Spinal cord (tissue), 10 donors: ENCODE measurements at places on chromosomes 6 and 20. TPM values are rescaled to one million over a fixed set of nuclear protein-coding genes. Genes with fewer than 3 reads are reported as not detected.
A peak's percentile ranks its signal among the peaks of the same experiment; 100 is the strongest.

DNA sequence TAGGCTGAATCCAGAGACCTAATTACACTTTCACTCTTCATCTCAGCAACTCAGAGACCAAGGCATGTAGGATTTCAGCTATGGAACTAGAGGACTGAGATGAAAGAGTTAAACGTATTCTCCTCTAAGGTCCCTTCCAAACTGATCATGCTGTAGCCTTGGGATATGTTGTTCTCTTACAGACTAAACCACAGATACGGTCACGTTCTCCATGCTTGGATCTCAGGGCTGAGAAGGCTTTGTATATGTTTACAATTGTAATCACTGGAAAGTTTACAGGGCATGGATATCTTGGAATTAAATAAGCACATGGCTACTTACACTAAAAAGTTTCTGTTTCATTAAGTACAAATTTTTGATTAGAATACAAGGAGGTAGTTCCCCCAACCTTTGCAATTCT lies 50.1 kb downstream of the PKIB start:
- H3K36me3 ChIP-seq, result no peaks in the 10 kb centered on the region
- no peak for DNase-seq
- H3K4me3 ChIP-seq, result no peak overlapping the region
- no peak overlapping the region for H3K27ac ChIP-seq
- no peaks in the 10 kb centered on the region for H3K27me3 ChIP-seq

DNA sequence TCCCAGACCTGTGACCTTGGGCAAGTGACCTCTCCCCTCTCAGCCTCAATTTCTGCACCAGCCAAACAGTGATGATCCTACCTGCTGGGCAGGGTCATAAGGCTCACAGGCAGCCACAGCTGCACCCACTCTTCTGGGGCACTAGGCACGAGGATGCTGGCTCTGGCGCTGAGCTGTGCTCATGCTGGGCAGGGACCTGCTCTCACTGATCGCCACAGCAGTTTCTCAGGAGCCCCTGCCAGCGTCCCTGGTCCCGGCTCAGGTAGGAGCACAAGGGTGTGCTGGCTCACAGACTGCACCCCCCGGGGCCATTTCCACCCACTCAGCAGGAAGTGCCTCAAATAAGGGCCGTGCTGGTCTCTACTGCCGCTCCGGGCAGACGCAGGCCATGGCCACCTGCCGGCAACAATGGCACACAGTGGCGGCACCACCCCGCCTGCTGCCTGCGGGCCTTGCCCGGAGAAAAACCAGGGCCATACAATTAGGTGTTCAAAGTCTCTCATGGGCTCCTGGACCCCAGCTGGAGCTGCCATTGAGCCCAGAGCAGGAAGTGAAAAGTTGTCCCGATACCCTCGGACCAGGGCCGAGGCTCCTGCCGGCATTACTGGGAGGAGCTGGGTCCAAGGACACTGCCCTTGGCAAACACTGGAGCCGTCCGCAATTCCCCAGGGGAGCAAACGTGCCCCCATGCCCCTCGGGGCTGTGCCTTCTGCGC lies 4.6 kb upstream of the CABLES2 start:
- no peak overlapping the region for H3K27ac ChIP-seq
- H3K27me3 ChIP-seq, result no peaks in the 10 kb centered on the region
- no peaks in the 10 kb centered on the region for H3K36me3 ChIP-seq
- H3K4me3 ChIP-seq, result no peak overlapping the region
- peaks cover 27% of the 10 kb centered on the region for H3K4me1 ChIP-seq
- DNase-seq, result no peak

GRCh38 chr20:10093087-10093591 lies 58.4 kb downstream of the ANKEF1 start:
- no peaks in the 10 kb centered on the region for H3K36me3 ChIP-seq
- no peak overlapping the region for H3K4me3 ChIP-seq
- no peak overlapping the region for H3K27ac ChIP-seq
- no peak for DNase-seq
- H3K4me1 ChIP-seq, result no peaks in the 10 kb centered on the region

GRCh38 chr20:57409672-57410397 lies 18.6 kb downstream of the RBM38 start:
- no peaks in the 10 kb centered on the region for H3K27me3 ChIP-seq
- DNase-seq, result no peak
- no peak overlapping the region for H3K27ac ChIP-seq
- no peaks in the 10 kb centered on the region for H3K4me1 ChIP-seq

DNA sequence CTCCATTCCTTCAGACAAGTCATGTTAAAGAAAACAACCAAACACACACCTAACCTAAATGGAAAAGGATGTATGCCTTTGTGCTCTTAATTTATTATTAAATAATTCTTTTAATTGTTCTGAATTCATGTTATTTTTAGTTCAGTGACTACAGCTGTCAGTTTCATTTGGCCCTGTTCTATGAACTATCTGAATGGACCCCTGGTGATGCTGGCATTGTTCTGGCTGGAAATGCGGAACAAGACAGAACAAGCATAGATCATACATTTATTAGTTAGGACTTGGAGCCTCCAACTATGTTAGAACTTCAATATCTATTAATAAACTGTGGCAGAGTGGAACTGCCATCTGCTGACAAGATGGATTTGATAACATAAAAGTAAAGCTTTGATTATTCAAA lies 5.7 kb downstream of the MAP3K7 start:
- no peaks in the 10 kb centered on the region for H3K27me3 ChIP-seq
- H3K4me3 ChIP-seq, result no peak overlapping the region
- peaks cover 4% of the 10 kb centered on the region for H3K4me1 ChIP-seq
- no peak overlapping the region for H3K27ac ChIP-seq

DNA sequence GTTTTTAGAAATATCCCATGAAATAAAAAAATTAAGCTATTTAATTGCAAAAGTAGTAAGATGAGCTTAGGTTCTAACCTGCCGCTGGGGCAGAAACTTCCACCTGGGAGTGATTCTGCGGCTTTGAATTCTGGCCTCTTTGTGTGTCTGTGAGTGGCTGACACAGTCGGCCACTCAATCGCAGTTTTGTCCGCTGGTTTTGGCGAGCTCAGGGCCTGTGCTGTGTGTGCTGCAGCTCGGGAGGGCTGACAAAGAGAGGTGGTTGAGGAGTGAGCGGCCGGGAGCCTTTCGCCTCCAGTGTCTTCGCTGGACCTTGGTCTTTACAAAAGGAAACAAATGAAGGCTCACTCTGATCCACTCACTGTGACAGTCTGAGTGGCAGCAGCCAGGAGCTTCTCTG lies 128.4 kb downstream of the TIAM2 start:
- no peaks in the 10 kb centered on the region for H3K27me3 ChIP-seq
- no peaks in the 10 kb centered on the region for H3K36me3 ChIP-seq
- no peak overlapping the region for H3K4me3 ChIP-seq
- H3K4me1 ChIP-seq, result peaks cover 12% of the 10 kb centered on the region

- peaks cover 11% of the 10 kb centered on the region for H3K36me3 ChIP-seq
- no peaks in the 10 kb centered on the region for H3K27me3 ChIP-seq
- H3K27ac ChIP-seq, result peak overlapping the region; percentile 88
- no peak overlapping the region for H3K4me3 ChIP-seq
Measured at GRCh38 chr6:111846492-111847409, 26.5 kb downstream of the FYN start.

GRCh38 chr20:9689041-9689440 lies 149.8 kb downstream of the PAK5 start:
- H3K4me3 ChIP-seq, result no peak overlapping the region
- H3K27me3 ChIP-seq, result no peaks in the 10 kb centered on the region
- DNase-seq, result peak; percentile 75
- H3K27ac ChIP-seq, result no peak overlapping the region
- H3K36me3 ChIP-seq, result no peaks in the 10 kb centered on the region

DNA sequence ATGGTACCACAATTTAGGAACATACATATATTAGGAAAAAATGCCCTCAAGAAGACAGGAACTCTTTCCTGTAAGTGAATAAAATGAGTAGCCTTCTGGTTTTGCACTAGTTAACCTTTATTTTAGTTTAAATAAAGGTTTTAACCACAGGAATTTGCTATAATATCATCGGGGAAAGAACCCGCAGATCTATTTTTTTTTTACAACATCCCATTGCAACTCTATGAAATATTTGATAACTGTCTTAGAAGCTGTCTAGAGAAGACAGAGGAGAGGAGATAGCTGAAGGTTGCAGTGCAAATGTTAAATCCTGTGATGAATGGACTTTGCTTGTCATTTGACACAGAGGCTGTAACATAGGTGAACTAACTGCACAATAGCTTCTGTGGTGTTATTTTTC lies 69.5 kb downstream of the TINAG start:
- H3K27ac ChIP-seq, result no peak overlapping the region
- H3K4me1 ChIP-seq, result no peaks in the 10 kb centered on the region
- no peak for DNase-seq
- no peaks in the 10 kb centered on the region for H3K36me3 ChIP-seq

DNA sequence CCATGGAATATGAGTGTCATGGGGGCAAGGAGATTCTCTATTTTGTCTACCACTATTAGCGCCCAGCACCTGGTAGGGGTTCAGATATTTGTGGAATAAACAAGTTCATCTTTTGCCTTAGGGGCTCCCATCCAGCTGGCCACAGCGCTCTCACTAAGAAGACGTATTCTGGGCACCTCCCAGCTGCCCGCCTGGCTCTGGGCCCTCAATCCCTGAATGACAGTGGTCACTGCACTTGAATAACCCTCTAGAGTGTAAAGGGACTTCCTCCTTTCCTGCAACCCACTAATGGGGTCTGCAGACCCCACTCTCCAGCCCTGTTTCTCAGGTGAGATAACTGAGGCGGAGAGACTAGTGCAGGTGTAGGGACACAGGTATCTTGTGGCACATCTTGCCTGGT lies 36.2 kb downstream of the SNX5 start:
- no peaks in the 10 kb centered on the region for H3K27me3 ChIP-seq
- H3K36me3 ChIP-seq, result no peaks in the 10 kb centered on the region
- H3K27ac ChIP-seq, result no peak overlapping the region
- peaks cover 38% of the 10 kb centered on the region for H3K4me1 ChIP-seq

GRCh38 chr6:69894578-69895347 lies 28.4 kb downstream of the COL19A1 start:
- DNase-seq, result no peak
- H3K27me3 ChIP-seq, result no peaks in the 10 kb centered on the region
- no peaks in the 10 kb centered on the region for H3K36me3 ChIP-seq
- no peak overlapping the region for H3K27ac ChIP-seq
- H3K4me1 ChIP-seq, result no peaks in the 10 kb centered on the region

- peaks cover 3% of the 10 kb centered on the region for H3K36me3 ChIP-seq
- H3K27me3 ChIP-seq, result no peaks in the 10 kb centered on the region
- peak overlapping the region; percentile 70 for H3K27ac ChIP-seq
- H3K4me1 ChIP-seq, result peaks cover 3% of the 10 kb centered on the region
Measured at GRCh38 chr6:79544939-79545450, 7.8 kb upstream of the LCA5 start.

Gene CALHM4
- polyA plus RNA-seq, result not detected

Gene HS3ST5
- polyA plus RNA-seq, result 23.8 TPM

Gene RAB22A
- polyA plus RNA-seq, result 24.8 TPM

Gene GPX5
- not detected for polyA plus RNA-seq

Gene TPD52L1
- 16.5 TPM for polyA plus RNA-seq

Gene NKX2-4
- polyA plus RNA-seq, result not detected
